ENCODE measurements at places on chromosomes 5 and 9. TPM values are rescaled to one million over a fixed set of nuclear protein-coding genes. Genes with fewer than 3 reads are reported as not detected.
A peak's percentile ranks its signal among the peaks of the same experiment; 100 is the strongest.

DNA sequence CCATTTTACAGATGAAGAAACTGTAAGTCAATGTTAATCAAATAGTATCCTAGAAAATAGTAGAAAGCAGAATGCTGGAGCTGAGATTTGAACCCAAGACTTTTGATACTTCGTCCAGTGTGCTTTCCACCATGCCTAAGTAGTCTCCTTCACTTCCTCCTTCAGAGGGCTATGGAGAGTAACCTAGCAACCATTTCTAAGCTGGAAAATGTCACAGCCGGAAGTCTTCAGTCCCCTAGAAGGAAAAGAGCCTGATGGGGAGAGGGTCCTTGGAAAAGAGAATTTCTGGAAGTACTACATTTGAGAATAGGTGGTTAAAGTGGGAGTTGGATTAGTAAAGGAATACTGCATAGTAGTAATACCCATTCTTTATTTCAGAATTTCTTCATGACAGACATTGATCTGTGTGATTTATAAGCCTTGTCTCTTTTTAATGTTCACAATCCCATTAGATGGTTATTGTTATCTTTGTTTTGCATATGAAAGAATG is 32.7 kb downstream of the PCDHAC2 start:
- no peak for DNase-seq

- DNase-seq, result peak; percentile 57
Observed at GRCh38 chr5:35089334-35090314, 41.9 kb upstream of the AGXT2 start.

- DNase-seq, result no peak
Observed at GRCh38 chr5:135706893-135707292, 127.6 kb upstream of the SLC25A48 start.

- DNase-seq, result no peak
Observed at GRCh38 chr5:77333451-77334123, 123.1 kb downstream of the PDE8B start.

DNA sequence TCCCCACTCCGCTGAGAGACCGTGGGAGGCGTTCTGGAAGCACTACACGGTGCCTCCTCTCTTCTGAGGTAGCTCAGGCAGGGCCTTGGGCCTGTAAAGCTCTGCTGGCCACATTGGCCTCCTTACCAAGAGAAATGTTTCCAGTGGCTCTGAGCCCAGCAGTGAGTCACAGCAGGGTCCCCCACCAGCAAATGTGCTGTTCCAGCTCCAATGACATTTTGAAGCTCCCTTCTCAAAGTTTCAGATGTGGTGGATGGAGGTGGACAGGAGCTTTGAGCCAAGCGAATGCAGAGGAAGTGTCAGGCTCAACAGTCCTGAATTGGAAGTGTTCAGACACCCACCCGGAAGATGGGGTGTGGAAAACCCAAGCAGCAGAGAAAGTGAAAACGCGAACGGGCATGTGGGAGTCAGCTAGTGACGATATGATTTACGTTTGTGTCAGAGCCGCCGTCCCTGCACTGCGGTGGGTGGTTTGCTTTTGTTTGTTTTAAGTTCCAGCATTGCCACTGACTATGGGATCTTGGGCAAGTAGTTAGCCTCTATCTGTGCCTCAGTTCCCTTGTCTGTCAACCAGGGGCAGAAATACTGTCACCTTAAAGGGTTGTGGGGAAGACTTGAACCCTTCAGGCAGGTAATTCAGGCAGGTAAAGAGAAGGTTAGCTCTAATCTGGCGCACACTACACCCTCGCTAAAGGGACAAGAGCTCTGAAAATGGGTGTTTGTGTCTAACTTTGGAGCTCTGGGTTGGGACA is 38.2 kb downstream of the C5orf15 start:
- DNase-seq, result peak; percentile 81

DNA sequence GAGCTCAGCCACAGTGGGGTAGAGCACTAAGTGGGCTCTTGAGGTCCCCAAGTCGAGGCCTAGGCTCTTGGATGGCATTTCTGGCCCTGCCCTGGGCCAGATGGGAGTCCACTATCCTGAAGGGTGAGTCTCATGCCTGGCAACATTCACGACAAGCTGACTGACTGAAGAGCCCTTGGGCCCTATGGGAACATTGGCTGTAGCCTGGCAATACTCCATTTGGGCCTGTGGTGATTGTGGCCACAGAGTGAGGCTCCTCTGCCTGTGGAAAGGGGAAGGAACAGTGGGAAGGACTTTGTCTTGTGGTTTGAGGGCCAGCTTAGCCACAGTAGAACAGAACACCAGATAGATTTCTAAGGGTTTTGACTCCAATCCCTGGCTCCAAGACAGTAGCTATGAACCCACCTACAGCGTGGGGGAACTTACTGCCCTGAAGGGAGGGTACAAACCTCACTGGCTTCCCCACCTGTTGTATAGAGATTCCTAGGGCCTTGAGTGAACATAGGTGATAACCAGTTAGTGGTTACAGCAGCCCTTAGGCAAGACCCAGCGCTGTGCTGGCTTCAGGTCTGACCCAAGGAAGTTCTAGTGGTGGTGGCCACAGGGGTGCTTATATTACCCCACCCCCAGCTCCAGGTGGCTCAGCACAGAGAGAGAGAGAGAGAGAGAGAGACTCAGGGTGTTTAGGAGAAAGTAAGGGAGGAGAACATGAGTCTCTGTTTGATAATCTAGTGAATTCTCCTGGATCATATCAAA is 72.4 kb downstream of the KIAA0825 start:
- DNase-seq, result no peak

GRCh38 chr5:105702323-105702722 is 1968.4 kb downstream of the EFNA5 start:
- no peak for DNase-seq

GRCh38 chr9:19387317-19387716 is 7.3 kb upstream of the RPS6 start:
- DNase-seq, result no peak

- no peak for DNase-seq
Observed at GRCh38 chr5:150108711-150109514, 22.6 kb upstream of the CSF1R start.

DNA sequence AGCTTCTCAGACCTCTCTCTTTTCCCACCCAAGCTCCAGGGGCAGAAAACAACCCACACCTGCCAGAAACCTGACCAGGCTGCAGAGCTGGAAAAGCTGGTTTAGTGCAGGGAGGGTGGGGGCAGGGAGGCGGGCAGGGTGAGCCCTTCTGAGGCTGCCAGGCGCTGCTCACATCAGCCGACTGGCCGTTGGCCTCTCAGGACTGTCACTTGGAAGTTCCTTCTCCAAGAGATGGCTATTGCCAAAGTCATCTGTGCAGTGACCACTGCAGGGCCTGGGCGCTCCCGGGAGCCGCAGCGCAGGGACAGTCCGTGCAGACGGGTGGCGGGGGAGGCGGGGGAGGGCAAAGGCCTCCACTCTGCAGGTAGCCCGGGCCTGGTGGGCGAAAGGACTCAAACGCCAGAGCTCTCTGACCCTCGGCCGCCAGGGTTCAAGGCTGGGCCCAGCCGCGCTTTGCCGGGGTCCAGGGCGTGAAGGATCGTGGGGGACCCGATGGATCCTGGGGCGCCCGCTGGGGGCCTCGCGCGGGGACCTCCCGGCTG is 205.0 kb upstream of the IER5L start:
- DNase-seq, result no peak

DNA sequence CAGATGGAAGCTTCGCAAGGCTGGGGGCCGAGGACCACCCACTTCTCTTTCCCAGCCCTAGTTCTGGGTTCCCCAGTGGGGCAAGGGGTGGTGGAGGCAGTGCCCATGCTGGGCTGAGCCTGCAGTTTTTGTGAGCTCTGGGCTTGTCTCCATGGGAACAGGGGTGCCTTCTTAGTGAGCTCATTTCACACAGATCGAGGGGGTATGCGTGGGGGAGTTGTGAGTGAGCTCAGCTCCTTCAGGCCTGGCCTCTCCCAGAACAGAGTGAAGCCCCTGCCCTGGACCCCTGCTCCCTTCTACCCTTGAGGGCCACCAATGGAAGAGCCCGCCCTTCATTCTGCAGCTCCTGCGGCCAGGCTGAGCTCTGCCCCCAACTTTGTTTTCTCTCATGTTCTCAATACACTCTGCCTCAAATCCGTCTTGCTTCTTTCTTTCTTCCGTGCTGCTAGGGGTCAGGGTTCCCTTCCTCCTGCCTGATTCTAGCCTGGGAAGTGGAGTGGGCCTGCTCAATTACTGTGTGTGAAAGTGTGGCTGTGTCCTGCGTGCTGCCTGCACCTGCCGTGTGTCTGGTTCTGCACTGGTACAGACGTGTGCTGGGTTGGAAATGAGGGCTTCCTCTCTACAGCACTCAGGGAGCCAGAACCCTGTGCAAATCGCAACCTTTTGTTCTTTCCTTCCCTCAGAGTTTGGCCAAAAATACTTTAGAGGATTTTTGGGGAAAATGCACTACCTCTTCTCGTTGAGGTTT is 9.0 kb upstream of the MYOZ3 start:
- DNase-seq, result no peak

- no peak for DNase-seq
Observed at GRCh38 chr5:625516-625915, 13.4 kb downstream of the CEP72 start.

DNA sequence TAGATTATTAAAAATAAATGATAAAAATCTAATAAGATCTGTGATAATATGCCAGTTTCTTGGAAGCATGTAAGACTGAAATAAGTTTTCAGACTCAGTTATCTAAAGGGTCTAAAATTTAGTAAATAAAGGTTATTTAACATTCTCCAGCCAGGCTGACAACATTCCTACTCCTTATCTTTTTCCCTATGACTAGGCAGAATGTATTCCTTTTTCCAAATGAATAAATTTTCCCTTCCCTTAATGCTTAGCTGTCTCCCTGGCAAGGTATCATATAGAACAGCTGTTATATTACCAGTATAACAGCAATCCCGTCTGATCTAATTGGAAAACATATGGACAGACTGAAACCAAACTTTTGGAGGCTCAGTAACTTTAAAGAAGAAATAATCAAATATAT is 13.0 kb downstream of the MEGF9 start:
- DNase-seq, result no peak

- DNase-seq, result no peak
Observed at GRCh38 chr9:68416936-68417564, 60.6 kb downstream of the PGM5 start.

- DNase-seq, result no peak
Observed at GRCh38 chr5:39273314-39273954, 54.1 kb upstream of the FYB1 start.

GRCh38 chr9:7234144-7234543 is 476.4 kb downstream of the KDM4C start:
- DNase-seq, result peak; percentile 54

- no peak for DNase-seq
Observed at GRCh38 chr5:24712947-24713346, 68.2 kb upstream of the CDH10 start.

DNA sequence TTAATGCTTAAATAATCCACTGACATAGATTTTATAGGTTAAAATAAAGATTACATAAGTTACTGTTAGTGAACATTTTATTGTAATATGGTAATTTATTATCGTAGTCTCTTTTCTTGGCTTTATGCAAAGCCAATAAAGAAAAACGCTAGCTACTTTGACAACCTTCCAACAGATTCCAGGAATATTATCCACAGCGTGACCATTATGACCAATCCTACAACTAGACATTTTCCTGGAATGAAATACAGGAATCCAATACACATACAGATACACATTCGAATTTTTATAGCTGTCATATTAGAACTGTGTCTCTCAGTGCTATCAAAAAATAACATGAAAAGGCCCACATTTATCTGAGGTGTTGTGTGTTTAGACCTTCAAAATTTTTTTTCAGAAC is 13.1 kb downstream of the RPS23 start:
- DNase-seq, result no peak

DNA sequence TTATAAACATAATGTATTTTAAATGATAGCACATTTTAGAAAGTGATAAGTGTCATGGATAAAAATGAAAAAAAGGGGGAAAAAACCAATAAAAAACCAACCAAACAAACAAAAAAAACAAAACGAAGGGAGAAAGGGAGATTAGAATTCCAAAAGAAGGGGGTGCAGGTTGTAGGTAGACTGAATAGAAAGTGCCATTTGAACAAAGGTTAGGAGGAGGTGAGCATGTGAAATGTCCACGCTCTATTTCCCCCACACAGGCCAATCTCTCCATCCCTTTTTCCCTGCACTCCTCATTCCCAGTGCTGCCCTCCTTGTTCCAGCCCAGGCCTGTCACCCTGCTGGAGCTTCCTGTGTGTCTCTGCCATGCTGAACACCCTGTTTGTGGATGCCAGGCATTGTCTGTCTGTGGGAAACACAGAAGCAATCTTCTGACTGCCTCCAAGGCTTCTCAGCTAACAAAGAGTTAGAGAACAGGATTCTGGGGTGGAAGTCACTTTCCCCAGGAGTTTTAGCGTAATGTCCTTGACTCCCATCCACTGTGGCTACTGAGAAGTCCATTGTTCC is 138.8 kb downstream of the ADAMTS16 start:
- no peak for DNase-seq

DNA sequence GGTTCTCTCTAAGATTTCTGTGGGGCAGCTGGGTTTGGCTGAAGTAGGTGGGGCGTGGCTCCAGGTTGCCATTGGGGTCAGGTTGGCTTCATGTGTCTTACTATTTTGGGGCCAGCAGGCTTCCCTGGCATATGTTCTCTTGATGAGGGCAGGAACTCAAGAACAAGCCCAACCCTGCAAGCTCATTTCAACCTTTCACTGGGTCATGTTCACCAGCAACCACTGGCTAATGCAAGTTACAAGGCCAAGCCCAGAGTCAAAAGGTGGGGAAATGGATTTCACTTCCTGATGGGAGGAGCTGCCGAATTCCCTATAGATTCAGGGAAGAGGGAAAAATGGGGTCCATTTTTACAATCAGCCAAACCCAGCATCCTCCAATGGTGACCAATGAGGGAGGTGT is 34.0 kb upstream of the HAND1 start:
- no peak for DNase-seq

- DNase-seq, result no peak
Observed at GRCh38 chr5:80240368-80240986, 15.4 kb downstream of the SERINC5 start.

- no peak for DNase-seq
Observed at GRCh38 chr9:20405078-20405477, 217.2 kb downstream of the MLLT3 start.

DNA sequence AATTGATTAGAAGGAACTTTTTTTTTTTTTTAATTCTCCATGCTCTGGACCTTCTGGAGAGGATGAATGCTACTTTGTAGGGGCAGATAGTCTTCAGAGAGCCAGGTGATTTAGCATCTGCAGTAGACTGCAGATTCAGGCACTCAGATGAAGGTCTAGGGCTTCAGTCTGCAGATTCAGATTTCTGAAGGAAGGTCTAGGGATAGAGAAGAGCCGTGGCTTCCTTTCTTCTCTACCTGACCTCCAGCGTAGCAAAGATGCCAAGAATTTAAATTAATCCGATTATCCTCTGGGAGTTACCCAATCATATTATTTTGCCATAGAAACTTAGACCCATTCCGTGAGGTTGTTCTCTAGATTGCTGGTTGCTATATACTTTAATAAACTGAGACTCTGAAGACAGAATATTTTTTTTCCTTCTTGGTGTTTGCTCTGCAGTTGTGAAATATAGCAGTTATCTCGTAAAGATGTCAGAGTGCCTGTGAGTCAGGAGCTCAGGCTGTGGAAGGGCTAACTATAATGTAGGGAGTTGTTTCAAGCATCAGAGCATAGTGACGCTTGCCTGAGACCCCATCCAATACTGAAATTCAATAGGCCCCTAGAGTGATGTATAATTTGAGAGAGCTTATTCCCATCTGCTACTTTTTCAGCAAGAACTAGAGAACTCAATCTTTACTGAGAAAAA is 132.7 kb upstream of the SLC12A2 start:
- DNase-seq, result no peak

LTC4S gene
- 1.5 TPM for total RNA-seq

PPP3R2 gene
- not detected for total RNA-seq

PCDHA4 gene
- not detected for total RNA-seq

OR13F1 gene
- not detected for total RNA-seq

FOXD4L5 gene
- total RNA-seq, result 0.25 TPM

SOX30 gene
- 2.0 TPM for total RNA-seq

SNCB gene
- not detected for total RNA-seq
